ENCODE measurements at places on chromosomes 7 and 10.
A peak's percentile ranks its signal among the peaks of the same experiment; 100 is the strongest.

DNA sequence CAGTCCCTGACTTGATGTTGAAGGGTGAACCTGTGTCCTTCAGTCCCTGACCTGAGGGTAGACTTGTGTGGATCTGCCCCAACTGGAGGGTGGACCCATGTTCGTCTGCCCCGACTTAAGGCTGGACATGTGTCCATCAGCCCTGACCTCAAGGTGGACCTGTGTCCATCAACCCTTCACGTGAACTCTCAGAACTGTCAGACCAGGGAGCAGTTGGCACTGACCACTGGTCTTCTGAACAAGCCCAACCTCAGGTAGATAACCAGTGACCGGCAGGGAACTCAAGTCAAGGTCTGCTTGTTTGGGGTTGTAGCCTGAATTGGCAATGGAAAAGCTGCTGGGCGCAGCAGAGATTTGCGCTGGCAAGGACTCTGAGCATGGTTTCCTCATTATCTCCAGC lies 96.5 kb downstream of the ADCY1 start:
- no peak for DNase-seq

DNA sequence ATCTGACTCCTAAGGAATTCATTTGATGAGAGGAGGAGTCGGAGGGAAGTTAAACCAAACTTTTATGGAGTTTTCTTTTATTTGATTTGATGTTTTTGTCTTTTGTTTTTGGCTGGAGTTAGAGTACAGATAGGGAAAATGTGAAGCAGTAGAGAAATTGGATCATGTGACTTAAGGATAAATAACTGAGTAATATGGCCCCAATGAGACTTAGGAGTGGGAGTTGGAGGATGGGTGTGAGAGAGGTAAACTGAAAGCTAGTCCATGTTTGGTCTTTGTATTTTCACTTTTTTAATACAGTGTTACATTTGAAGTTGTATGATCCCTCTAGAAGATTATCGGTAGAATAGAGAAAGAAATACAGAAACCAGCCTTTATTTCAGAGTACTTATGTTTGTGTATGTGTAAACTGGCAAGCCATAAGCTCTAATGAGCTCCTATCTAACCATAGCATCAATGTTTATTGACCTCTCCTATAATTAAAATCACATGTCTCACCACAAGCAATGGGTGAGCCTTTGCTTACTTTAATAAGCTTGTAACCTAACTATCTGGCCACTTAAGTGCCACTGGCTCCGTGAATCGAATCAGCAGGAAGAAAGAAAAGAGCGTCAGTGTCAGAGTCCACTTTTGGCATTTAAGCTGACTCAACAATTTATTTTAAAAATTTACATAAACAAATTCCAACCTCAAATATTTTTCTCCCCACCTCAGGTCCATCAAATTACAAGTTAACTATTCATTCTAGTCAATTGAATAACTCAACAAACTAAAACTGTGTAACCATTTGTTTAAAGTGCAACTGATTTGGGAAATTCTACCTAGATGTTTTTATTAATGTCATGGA lies 113.8 kb downstream of the EPDR1 start:
- no peak for DNase-seq

GRCh38 chr7:115070311-115070710 lies 148.4 kb downstream of the MDFIC start:
- DNase-seq: no peak

- peak; percentile 33 for DNase-seq
Observed at GRCh38 chr7:99029466-99030435, 114.2 kb downstream of the SMURF1 start.

GRCh38 chr7:133339772-133340171 lies 86.9 kb downstream of the EXOC4 start:
- no peak for DNase-seq
